ENCODE measurements at places on chromosomes 12 and 14.

DNA sequence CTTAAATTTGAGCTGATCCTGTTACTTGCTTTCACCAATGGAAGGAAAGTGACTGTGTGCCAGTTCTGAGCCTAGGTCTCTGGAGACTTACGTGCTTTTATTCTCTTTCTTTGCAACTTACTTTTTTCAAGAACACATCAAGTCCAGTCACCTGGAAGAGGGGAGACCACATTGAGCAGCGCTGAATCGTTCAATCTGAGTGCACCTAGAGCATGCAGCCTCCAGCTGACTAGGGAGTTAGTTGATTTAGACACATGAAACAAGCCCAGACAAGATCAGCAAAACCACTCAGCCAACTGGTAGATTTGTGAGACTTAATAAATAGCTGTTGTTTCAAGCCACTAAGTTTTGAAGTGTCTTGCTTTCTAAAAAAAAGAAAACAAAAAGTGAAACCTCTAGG, 1014.8 kb upstream of the FBXO33 start:
- no peak for DNase-seq

DNA sequence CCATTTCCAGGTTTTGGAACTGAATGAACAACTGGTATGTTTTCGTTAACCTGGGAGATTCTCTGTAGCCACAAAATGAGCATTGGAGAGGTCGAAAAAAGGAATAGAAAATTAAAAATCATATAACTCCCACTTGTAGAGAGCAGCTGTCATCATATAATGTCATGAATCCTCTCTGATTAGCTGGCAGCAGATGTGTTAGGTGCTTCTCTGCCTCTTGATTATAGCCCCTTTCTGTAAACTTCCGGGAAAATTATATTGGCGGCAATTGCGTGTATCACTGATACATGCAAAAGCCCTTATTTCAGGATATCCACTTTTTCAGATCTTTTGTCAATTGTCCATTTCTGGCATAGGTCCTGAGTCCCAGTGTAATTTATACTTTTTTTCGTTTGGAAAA, 31.7 kb downstream of the FGD4 start:
- DNase-seq = peak; percentile 13

- DNase-seq = no peak
Measured at GRCh38 chr12:21725731-21726130, 48.8 kb downstream of the KCNJ8 start.

- no peak for DNase-seq
Measured at GRCh38 chr12:22576473-22576872, 32.1 kb upstream of the C2CD5 start.
